ENCODE measurements at places on chromosomes 3 and 15.

DNA sequence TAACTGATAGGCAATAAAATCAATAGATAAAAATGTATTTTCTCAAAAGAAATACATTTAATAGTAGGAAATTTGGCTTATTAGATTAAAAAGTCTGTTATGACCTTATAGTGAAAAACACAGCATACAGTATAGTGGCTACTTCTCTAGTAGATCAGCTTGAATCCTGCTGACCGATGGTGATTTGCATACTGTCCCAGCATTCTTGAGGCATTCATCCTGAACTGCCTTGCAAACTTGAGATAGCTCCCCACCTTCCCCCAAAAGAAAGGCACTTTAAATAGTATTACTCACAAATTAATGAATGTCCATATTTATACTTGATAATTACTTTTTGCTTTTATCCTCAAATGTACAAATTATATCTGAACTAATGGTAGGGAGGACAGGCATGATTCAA, 6.7 kb downstream of the CHMP2B start:
- no peak for DNase-seq

DNA sequence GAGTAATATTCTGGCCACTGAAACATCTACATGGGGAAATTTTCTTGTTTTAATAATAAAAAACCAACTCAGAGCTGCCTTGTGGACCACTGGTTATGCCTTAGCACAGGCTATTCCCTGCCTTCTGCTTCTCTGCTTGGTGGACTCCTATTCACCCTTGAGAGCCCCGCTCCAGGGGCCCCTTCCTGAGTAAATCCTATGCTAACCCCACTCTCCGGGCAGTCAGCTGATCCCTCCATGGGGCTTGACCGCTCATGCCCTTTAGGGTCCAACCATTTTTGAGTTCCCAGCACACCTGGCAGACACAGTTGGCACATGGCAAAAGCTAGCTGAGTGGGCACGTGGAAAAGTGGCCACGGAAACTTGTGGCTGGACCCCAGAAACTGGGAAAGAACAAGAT, 38.2 kb downstream of the ATP2B2 start:
- no peak for DNase-seq

DNA sequence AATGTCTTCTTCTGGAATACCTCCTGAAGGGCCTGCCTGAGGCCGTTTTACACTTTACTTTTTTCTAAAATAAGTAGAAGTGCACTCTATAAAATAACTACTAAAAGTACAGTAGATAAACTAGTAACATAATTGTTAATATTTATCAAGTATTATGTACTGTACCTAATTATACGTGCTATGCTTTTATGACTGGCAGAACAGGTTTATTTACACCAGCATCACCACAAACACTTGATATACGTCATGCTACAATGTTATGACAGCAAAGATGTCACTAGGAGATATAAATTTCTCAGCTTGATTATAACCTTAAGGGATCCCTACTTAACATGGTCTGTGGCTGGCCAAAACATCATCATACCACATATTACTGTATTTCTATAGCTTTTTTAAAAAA, 29.4 kb downstream of the DLG1 start:
- no peak for DNase-seq

GRCh38 chr3:122004107-122004506, 17.9 kb downstream of the ILDR1 start:
- no peak for DNase-seq

GRCh38 chr3:152348436-152349177, 79.9 kb downstream of the MBNL1 start:
- no peak for DNase-seq

DNA sequence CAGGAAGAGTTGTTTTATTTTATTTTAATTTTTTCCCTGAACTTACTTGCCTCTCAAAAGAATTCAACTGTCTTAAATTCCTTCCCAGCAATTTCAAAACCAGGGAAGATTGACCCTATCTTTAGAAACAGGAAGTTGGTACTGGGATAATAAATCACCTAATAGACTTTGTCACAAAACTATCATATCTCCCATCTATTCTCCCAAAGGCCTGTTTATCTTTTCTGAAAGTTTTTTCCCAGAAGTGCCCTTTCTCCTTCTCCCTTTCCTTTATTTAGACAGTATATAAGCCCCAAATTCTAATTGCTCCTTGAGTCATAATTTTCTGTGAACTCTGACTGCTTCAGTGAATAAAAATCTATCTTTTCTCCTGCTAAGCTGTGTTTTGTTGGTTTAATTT, 2.9 kb upstream of the RNF7 start:
- no peak for DNase-seq

DNA sequence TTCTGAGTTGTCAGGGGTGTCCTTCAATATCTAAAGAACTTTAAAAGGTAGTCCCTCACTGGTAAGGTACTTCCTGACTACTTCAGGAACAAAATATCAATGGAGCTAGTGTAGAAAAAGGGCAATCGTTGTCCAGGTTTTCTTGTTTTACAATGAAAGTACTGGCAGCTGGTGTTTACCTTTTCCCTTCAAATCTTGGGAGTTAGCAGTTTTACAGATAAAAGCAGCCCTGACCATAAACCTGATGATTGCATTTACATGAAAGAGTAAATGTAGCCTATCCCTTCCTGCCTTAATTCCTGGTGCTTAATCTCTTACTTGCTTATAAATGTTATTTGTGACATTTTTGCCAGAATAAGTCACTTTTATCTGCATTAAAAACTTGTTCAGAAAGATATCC, 559.9 kb upstream of the ARPP21 start:
- DNase-seq, result no peak

DNA sequence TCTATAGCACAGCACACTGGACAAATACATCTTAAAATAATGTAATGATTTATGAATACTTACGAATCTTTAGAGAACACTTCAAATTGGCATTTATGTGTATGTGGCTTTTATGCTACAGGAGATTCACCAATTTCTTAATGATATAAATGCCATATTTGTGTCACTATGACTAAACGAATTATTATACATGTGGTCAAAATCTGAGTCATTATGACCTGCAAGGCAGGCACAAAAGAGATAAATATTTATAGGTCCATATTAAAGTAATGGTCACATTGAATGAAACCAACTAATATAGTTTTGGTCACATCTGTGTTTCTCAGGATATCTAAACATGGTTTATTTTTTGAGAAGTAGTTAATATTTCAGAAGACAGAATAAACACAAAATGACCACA, 232.3 kb upstream of the SEMA6D start:
- no peak for DNase-seq

DNA sequence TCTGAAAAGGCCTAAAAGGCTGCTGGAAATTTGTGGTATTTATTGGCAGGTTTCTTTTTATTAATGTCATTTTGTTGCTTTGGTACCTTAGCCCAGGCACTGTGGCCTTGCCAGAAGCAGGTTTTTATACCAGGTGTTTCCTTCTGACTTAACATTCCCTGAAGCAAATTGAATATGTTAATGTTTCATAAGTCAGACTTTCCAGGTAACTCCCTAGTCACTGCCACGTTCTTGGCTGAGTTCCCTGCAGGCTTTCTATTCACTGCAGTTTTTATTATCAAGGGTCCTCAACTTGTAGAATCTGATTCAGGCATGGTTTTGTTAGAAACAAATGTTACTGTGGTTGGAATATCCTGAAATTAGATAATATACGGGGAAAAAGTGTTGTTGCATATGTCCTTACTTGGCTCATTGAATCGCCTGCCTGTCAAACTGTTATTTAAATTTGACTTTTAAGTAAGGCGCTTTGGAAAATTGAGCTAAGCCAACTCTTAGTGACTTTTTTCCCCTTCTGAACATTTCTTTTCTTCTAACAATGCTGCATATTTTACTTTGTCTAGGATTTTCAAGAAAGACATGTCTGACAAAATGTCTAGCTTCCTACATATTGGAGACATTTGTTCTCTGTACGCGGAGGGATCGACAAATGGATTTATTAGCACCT, 22.9 kb downstream of the ITPR1 start:
- no peak for DNase-seq

- no peak for DNase-seq
Observed at GRCh38 chr3:187072511-187072910, 66.8 kb downstream of the RPL39L start.

GRCh38 chr3:194224471-194225417, 88.8 kb downstream of the HES1 start:
- DNase-seq, result no peak

DNA sequence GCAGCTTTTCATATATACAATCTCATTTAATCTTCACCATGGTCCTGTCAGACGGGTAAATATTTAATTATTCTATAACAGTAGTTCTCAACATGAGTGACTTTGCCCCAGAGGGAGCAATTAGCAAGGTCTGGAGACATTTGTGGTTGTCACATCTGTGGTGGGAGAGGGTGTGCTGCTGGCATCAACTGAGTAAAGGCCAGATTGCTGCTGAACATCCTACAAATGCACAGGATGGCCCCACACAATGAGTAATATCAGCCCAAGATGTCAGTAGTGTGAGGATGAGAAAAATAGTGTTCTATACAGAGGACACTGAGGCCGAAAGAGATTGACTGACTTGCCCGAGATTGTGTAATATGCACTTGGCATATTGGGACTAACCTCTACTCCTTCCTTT, 156.0 kb downstream of the AGBL1 start:
- no peak for DNase-seq

GRCh38 chr3:55369141-55369847, 117.8 kb downstream of the WNT5A start:
- DNase-seq, result no peak

DNA sequence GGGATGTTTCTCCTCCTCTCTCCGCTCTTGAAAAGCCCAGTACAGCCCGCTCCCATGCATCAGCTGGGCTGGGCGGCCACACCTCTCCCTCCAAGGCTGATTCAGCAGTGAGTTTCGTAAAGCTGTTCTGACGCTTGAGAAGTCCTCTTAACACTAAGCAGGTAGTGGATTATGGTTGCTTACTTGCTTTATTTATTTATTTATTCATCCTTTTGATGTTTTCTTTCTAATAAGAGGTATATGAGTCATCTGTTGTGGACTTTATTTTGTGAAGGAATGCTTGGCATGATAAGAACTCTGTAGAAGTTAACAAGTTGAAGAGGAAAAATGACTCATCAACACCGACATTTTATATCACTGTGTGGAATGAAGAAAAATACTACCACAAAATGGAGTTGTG, 285.0 kb downstream of the SQOR start:
- no peak for DNase-seq

DNA sequence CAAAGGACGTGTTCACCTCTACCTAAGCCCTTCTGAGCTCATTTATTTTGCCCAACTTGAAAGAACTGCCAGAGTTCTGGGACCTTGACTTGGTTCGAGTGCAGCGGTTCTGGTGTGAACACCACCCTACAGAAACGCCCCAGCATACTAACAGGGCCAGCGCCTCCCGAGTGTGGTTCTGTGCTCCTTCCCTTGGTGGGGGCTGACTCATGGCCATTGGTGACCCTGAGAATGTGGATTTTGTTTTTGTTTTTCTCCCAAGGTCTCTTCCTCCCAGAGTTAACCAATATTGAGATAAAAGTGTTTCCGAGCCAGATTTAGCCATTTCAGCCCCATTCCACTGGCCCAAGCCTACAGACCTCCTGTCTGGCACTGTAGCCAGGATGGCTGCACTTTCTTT, 27.9 kb downstream of the SEMA7A start:
- DNase-seq, result no peak

DNA sequence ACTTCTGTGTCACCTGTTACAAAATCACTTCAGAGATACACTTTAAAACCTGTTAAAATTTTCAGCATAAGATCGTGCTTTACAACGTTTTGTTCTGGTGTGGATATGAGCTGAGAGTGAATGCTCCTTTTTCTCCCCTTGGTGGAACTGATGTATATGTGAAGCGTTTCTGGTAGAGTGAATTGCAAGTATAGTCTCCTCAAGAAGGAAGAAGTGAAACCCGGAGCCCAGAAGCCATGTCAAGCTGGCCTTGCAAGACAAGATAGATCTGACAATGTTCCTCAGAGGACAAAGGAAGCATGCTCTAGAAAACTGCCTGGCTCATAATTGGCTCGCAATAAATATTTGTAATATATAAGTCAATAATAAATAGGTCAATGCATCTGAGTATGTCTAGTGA, 23.6 kb downstream of the SERPINI2 start:
- DNase-seq, result no peak

DNA sequence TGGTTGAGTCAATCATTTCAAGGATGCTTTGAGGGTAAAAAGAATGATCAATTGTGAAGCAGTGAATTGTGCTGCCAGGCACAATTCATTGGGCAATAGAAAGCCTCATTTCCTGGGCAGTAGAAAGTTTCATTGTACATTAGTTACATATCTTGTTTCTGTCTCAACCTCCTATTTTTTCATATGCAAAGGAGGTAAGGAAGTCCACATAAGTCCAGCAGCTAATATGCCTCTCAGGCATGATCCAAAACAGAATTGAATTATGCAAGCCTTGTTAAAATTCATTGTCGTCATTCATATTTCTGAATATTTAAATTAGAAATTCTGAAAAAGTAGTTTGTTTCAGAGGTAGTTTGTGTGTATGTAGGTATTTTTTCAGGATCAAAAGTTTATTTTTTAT, 65.8 kb downstream of the TFRC start:
- no peak for DNase-seq

DNA sequence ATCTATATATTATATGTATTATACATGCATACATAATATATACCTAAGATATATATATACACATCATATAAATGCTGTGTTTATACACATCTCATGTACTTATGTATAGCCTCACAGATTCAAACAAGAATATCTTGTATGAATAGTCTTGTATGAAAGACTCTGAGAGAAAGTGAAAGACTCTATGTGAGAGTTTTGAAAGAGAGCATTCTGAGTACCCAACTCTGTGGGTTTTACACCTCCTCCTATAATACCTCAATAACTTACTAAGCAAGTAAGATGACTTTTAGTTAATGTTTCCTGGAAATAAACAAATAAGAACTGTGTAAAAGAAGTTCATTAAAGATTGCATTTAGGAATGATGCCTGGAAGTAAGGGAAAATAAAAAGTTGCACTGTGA, 108.1 kb upstream of the GMNC start:
- no peak for DNase-seq

- no peak for DNase-seq
Observed at GRCh38 chr3:73234354-73235014, 173.0 kb downstream of the EBLN2 start.

DNA sequence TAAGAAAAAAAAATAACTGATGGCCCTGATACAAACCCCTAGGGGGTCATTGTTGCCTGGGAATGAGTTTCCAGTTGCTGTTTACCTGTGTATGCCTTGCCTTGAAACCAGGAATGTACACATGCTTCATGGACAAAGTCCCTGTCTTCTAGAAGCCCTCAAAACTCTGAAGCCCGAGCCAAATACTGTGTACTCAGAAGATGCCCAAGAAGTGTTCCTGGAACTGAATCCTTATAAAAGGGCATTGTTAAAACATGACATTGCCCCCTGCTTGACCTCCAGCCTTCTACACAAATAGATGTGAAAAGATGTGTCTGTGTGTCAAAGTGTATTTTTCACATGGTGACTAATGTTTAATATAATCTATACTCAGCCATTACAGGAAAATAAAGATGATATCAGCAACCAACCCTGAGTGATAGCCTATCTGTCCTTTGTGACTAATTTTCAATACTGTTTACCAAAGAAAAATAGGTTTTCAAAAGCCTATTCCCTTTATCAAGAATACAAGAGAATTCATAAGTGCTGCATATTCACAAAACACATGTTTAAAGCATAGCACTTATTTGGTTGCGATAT, 325.9 kb downstream of the MECOM start:
- no peak for DNase-seq

- no peak for DNase-seq
Observed at GRCh38 chr3:41103200-41103599, 96.1 kb upstream of the CTNNB1 start.

- DNase-seq, result no peak
Observed at GRCh38 chr3:172153335-172153861, 114.0 kb downstream of the FNDC3B start.

Data from activated CD8-positive, alpha-beta memory T cell treated with anti-CD3 and anti-CD28 coated beads for 1 hour (primary cell).